ENCODE measurements at places on chromosomes 13 and 19.

- DNase-seq: no peak
Measured at GRCh38 chr19:43773725-43774102, 7.1 kb downstream of the KCNN4 start.

- DNase-seq: no peak
Measured at GRCh38 chr19:20167651-20168122, 673 bp downstream of the ZNF486 start.

- DNase-seq: no peak
Measured at GRCh38 chr19:17946965-17947784, 14.4 kb downstream of the CCDC124 start.

GRCh38 chr13:39918620-39919236, 263.3 kb downstream of the COG6 start:
- no peak for DNase-seq

- DNase-seq: no peak
Measured at GRCh38 chr13:70623239-70623638, 515.0 kb upstream of the KLHL1 start.

DNA sequence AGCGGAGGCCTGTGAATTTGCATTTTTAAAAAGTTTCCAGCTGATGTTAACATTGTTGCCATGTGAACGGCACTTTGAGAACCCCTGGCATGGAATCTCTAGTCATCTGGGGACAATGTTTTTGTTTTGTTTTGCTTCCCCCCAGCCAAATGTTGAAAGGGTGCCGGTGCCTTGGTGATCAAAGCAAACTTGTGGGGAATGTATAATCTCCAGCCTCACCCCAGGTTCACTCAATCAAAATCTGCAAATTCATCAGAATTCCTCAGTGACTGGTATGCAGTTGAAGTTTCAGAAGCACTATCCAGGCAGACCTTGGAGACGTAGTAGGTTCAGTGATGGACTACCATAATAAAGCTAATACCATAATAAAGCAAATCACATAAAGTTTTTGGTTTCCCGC, 428.7 kb downstream of the MYO16 start:
- no peak for DNase-seq

DNA sequence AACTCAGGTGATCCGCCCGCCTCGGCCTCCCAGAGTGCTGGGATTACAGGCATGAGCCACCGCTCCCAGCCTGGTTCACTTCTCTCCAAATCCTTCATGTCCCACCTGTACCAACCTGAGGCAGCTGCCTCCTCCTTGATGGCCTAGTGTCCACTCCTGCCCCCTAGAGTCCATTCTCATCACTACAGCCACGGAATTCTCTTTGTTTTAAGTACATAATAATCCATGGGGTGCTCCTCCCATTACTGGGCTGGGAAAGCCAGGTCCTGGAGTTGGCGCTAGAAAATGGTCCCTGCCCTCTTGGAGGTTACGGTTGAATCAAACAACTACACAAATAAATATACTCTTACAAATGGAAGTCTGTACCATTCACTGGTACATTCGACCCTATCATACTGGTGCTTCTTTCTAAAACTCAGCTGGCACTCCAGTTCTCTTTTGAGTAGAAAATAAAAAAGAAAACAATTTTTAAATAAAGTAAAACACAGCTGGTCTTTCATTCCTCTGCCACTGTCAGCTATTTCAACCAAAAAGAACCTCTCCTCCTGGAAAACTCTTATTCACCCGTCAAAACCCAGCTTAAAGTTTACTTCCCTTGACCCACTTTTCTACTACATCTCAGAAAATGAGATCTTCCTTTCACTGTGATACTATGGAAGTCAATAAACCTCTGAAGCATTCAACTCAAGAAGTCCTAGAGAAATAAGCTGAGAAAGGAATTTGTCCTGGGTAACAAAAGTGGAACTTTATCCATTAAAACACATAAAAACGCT, 22.4 kb upstream of the ARHGEF18 start:
- no peak for DNase-seq

DNA sequence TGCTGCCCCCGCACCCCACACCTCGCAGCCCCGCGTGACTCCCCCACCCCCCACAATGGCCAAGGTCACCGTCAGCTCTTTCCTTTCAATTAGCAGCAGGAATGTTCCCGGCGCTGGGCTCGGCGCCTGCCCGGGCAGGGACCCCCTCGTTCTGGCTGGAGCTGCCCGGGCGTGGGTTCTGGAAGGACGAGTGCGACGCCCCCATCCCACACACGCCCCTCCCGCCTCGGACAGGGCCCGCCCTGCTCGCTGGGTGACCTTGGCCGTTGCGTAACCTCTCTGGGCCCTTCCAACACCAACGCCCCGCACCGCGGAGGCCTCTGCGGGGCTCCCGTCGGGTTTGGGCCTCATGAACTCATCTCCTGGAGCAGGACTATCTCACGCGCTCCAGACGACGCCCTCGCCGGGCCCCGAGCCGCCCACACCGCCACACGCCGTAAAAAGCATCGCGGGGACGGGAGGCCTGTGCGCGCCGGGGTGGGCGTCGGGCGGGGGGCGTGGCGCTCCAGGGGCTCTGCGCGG, 10.3 kb downstream of the PALM start:
- DNase-seq: no peak

GRCh38 chr13:40446365-40446764, 220.1 kb downstream of the FOXO1 start:
- no peak for DNase-seq

DNA sequence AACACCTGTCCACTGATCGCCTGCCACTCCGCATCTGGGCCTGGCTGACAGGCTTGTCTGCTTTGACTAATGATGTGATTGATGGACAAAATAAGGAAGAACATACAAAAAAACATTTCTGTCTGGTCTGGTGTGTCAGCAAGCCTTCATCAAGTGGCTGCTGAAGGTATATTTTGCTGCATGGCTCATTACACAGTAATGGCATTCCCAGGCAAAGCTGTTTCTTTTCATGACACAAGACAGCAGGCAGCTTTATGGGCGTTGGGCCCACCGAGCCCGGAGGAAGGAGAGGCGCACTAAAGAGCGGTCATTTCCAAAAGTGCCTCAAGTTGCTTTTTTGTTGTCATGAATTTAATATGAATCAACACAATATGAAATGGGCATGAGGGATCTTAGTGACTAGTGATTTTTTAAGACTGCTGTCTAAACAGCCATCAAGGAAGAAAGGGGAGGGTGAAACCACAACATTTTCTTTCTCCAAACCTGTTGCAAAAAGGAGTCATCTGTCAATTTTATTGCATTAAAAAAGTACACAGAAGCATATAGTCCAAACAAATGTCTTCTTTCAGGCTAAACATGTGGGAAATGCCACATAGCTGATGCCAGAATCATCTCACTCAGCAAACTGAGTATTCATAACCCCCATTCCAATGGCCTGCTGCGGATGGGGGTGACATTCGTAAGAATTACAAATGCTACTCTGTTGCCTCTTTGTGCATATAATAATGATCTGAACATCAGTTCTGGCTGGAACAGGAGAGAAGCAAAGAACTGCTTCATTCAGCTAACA, 476.6 kb downstream of the ZNF536 start:
- DNase-seq: no peak

- no peak for DNase-seq
Measured at GRCh38 chr19:54461613-54462012, 2.0 kb downstream of the LENG9 start.

DNA sequence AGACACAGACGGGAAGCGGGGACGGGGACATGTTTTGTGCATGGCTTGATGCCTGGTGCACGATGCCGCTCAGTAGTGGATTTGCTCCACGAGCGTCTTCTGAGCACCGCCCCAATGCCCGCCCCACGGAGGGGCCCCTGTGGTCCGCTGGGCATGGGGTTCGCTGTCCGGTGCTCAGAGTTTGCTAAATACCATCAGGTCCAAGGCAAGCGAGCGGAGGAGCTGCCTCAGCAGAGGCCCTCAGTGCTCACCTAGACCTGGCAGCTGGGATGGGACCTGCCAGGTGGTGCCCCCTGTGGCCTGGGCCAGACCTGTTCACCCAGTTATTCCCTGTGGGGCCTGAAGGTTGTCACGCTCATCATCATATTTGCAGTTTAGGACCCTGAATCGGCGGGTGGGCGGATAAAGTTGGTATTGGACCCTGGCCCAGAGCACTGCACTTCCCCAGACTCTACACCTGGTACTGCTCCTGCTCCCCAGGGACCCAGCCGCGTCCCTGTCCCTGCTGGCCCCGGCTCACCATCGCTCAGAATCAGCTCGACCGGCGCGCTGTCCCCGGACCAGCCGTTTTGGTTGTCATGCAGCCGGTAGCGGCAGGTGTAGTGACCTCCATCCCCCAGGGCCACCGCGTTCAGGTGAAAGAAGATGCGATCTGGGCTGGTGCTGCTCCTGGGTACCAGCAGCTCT, 2.3 kb downstream of the A1BG start:
- no peak for DNase-seq

- DNase-seq: no peak
Measured at GRCh38 chr13:28394422-28394821, 100.5 kb downstream of the FLT1 start.

GRCh38 chr19:2973229-2973628, 4.1 kb upstream of the TLE6 start:
- no peak for DNase-seq

- DNase-seq: no peak
Measured at GRCh38 chr13:46012404-46012803, 40.1 kb downstream of the ZC3H13 start.

- DNase-seq: no peak
Measured at GRCh38 chr13:65915195-65915594, 1314.9 kb downstream of the PCDH9 start.

- DNase-seq: no peak
Measured at GRCh38 chr19:28823338-28823961, 389.5 kb downstream of the UQCRFS1 start.

GRCh38 chr13:107534548-107534947, 680.8 kb downstream of the LIG4 start:
- no peak for DNase-seq

DNA sequence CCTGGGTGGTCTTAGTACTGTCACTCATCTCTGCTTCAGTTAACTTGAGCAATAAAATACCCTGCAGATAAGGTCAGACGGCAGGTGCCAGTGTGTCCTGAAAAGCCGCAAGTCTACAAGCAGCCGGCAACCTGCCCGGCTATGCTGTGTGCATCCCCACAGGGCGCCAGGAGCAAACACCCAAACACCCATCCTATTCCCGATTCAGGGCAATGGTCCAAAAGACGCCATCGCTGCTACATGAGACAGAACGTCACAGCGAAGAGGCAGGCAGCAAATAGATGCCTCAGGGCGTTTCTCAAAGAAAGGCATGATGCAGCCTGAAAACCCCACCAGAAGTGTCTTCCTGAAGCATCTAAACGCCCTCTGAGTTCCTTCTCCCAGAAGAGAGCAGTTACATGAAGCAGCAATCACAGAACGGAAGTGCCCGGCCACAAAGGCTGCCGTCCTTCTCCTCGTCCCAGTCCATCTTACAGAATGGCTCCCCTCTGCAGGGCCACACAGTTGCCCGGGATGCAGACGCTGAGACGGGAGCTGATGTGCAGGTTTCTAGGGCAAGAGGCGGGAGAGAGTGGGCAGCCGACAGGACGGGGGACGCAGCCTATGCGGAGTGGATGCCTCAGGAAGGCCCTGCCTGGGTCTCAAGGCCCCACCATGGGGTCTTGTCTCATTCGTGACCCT, 35.1 kb downstream of the RASA3 start:
- no peak for DNase-seq

DNA sequence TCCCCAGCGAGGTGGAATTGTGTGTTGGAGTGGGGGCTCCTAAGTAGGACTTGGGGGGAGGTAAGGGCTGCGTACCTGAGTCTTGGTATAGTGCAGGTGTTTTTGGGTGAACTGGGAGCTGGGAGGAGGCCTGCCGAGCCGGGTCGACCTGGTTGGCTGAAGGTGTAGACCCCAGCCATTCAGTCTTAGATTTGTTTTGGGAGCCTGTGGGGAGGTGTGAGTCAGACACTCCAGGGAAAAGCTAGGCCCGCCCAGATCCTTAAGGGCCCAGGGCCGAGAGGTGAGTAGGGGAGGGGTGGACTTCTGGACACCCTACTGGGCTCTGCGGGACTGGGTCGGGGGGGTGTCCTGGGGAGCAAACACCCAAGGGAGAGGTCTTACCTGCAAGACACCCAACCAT, 935 bp downstream of the CRB3 start:
- no peak for DNase-seq

- no peak for DNase-seq
Measured at GRCh38 chr19:50482916-50483315, 6.3 kb upstream of the GARIN5A start.

GRCh38 chr19:53432088-53432661, 391 bp downstream of the ZNF761 start:
- no peak for DNase-seq

GRCh38 chr19:3335431-3336350, 30.7 kb upstream of the NFIC start:
- DNase-seq: no peak

- no peak for DNase-seq
Measured at GRCh38 chr13:61415749-61416148, at the start of gene PCDH20. Gene PCDH20 (minus strand): TSS chr13:61415849. CDS start chr13:61415158, 691 bp downstream.
